ENCODE measurements at places on chromosomes 5 and 9.

DNA sequence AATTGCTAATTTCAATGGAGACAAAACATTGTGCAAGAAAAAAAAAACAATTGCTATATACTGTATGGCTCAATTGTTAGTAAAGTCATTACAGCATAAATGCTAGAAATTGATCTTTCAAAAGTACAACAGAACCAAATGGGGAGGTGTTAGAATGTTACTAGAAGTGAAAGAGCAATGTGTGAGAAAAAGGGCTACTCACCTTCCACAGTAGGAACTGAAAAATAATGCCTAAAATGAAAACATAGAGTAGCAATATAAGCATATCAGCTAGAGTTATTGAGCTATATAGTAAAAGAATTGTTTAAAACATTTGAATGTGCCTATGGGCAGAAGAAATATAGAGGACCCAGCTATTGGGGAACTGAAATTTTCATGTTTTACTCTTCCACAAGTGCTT is 10.9 kb upstream of the RXFP3 start:
- DNase-seq = no peak

DNA sequence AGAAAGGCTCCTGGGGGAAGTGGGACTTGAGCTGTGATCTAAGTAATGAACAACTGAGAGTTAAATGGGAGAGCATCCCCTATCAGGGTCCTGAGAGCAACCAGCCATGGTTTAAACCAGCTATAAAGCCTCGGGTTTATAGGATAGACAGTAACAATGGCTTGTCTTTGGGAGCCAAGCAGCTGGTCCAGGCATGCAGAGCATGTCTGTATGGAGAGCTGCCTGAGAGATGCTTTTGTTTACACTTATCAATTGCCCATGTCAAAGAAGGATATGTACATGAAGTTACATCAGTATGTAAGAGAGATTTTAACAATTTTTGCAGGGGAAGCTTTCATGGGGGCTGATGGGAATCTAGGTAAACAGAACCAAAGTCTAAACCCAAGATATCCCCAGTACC is 4.4 kb downstream of the TGFBI start:
- no peak for DNase-seq

DNA sequence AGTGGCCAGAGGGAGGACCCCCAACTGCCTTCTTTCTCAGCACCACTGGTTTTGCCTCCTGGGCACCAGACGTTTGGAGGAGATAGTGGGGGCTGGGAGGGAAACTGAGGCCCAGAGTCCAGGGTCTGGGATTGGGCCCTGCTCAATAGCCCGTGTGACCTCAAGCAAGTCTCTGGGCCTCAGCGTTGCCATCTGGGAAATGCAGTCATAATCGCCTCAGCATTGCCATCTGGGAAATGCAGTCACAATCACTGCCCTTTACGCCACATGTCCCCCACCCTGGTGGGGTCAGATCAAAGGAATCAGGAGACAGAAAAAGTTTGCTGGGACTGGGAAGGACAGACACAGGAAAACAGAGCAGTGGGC is 1.6 kb downstream of the SH2D3C start:
- DNase-seq = no peak

GRCh38 chr5:1222147-1222546 is 3.0 kb upstream of the SLC6A18 start:
- DNase-seq = no peak

DNA sequence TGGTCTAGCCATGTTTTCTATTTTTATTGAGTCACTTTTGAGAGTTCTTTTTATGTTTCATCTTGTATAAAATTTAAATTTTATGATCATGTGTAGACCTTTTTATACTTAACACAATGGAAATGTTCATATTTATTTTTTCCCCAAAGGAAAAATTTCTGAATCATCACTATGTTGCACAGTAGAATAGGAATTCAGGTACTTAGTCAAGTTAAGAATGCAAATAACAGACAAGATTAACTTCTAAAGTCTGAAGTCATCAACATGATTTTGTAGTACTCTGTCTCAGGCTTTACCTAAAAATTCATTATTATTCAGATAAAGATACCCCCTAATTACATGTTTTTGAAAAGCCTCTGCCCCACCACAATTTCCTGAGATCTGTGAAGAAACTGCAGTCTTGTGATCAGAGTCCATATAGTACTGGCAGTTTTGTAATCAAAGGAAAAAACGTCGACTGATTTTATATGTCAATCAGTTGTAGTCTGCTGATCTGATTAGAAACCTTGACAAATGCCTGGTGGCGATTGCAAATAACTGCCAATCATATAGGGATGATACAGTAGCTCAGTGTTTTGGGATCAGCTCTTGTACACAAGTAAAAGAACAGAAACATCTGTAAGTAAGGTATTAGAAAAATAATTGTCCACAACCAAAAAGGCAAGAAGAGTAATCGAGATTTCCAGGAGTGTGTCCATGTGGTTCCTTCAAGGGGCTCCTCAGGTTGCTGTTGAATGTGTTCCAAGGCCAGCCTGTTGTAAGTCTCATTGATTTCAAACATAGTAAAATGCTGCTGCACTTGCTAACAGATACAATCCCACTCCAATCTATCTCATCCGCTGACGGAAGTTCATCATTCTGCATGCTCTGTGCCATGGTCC is 352.4 kb downstream of the ARRDC3 start:
- DNase-seq = peak; percentile 50

- no peak for DNase-seq
These were observed 244.9 kb downstream of the GABRB2 start for GRCh38 chr5:161301586-161301985.

DNA sequence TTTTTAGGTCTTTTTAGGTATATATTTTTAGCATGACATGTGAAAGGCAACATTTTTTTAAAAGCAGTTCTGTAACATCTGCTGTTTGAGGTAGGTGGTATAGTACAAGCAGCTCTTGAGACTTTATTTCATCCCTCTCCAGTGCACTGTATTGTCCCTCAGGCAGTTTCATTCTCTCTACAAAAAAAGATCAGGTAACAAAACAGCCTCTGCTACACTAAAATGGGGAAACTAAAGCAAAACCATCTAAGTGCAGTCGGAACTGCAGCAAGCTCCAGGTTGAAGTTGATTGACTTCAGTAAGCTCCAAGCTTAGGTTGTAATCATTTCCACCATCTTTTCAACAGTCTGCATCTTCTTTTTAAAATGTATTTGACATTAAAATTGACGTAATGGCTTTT is 195.6 kb downstream of the DEPDC1B start:
- no peak for DNase-seq

DNA sequence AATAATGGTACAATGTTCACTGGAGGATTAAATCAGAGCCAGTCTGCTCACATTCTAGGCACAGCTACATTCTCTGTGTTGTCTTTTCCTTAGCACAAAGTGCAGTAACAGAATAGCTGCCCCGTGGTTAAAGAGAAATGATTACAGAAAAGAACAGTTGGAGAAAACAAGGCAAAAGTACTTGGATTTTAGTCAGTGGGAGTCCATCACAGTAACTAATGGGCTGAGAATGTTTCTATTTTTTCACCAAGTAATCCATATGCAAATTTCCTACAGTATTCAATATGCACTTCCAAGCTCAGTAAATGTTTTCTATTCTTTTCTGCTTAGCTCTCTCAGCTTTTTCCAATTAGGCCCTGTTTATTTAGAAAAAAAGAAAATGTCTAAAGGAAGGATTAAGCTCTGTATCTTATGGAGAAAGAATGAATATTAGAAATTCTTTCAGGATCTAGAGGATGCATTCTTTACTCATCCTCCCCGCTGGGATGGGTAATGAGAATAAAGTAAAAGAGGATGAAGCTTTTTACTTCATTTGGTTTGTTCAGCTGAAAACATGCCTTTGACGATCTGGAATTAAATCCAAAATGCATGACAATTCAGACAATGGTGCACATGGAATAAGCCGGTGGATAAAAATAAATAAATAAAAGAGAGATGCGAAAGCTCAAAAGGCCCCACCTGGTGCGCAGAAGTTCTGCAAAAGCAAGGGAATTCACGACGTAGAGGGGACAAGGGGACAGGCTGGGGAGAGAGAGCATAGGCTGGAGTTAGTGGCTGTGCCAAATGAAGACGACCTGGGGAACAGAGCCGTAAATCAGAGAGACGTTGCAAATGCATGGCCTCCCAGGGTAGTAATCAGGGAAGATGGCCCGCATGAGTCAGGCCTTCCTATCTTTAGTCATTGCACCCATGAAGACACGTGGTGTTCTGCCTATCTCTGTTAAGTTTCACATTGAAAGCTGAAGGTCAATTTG is 345.2 kb downstream of the GLIS3 start:
- peak; percentile 85 for DNase-seq

GRCh38 chr9:90012949-90013348 is 408.1 kb downstream of the GADD45G start:
- peak; percentile 58 for DNase-seq

DNA sequence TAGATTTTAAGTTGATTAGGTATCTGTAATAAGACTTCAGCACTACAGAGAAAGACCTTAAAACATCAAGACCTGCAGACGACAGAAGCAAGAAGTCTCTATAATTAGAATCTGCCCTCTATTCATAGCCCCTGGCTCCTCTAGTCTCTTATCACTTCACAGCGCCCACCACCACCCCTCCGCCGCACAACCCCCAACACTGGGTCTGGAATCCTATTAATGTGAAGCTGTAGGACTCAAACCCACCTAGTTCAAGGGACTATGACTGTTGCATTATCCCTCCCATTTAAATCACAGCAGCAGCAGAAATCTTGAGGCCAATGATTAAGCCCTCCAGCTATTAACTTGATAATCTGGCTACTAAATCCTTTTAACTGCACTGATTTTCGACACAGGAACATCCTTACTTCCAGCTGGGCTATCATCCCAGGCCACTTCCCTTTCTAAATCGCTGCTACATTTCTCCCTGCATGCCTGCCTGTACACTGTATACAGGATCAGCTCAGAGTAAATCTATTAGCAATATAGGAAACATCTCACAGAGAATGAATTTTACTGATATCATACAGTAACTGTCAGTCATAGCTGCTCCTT is 159.5 kb upstream of the GRAMD2B start:
- no peak for DNase-seq

DNA sequence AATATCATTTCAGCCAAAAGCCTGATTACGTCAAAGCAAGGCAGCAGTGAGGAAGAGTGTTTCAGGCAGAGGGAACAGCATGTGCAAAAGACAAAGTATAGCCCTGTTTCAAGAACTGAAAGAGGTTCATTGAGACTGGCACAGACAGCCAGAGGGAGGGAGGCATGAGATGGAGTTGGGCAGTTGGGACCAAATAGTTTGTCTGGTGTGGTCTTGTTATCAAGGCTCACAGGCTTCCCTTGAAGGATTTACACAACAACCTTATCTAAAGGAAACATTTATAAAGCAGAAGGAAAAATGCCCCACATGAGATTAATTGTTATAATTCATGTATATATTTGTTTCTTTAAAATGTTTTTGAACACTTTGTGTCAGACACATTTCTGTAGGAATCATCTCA is 253.3 kb downstream of the DMAC1 start:
- no peak for DNase-seq

- peak; percentile 56 for DNase-seq
These were observed 835 bp downstream of the MCIDAS start for GRCh38 chr5:55226027-55226933.

DNA sequence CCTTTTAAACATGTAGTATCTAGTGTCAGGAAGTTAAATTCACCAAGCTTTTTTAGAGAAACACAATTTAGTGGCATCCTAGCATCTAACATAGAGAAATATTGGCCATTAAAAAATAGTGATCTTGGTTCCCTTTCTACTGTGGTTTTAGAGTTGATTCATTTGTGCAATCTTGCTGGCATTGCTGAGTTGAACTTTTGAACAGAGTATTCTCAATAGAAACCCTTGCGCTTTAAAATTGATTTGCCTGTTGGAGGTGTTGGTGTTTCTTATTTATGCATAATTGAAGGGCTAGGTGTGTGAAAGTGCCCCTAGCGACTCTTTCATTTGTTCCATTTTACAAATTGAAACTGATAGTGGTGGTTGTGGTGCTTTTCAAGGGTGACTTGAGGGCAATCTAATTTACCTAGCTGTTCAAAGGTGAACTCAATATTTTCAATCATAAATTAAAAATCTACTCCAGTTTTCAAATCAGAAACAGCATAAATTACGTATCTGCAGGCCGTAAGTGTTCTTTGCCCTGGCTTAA is 73.0 kb upstream of the MPDZ start:
- DNase-seq = no peak

DNA sequence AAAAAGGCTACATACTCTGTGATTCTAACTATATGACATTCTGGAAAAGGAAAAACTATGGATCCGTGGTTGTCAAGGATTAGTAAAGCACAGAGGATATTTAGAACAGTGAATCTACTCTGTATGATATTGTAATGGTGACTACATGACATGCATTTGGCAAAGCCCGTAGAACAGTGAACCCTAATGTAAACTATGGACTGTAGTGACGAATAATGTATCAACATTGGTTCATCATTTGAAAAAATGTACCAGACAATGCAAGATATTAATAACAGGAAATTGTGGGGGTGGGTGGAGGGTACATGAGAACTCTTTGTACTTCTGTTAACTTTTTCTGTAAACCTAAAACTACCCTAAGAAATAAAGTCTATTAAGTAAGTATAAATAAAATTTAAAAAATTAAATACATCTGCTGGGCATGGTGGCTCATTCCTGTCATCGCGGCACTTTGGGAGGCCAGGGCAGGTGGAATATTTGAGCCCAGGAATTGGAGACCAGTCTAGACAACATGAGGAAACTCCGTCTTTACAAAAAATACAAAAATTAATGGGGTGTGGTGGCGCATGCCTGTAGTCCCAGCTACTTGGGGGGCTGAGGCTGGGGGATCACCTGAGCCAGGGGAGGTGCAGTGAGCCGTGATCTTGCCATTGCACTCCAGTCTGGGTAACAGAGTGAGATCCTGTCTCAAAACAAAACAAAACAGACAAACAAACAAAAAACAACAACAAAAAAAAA is 101.7 kb upstream of the TBC1D2 start:
- no peak for DNase-seq

- no peak for DNase-seq
These were observed 16.4 kb downstream of the CSF1R start for GRCh38 chr5:150069672-150070627.

- no peak for DNase-seq
These were observed 146.5 kb upstream of the IRX4 start for GRCh38 chr5:2029206-2029605.

GRCh38 chr5:100697970-100698369 is 162.8 kb downstream of the FAM174A start:
- DNase-seq = no peak

GRCh38 chr9:129290606-129291005 is 112.5 kb upstream of the IER5L start:
- no peak for DNase-seq

DNA sequence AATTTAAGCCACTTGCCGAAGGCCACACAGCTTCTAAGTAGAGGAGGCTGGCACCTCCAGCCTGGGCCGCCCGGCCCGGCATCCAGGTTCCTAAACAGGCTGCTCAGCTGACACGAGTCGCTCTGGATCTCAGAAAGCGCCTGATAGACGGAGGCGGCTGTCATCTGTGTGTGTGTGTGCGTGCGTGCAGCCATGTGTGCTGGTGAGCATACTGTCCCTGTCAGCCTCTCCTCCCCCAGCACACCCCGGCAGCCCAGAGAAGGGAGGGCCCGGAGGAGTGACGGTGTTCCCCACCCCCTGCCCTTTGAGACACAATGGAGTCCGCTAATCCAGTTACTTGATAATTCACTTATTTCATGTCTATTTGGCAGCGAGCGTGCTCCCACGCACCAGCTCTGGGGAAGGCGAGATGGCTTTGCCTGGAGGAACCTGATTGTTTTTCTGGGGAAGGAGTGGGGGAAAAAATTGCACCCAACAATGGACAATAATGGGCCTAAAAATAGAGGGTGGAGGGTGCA is 20.0 kb downstream of the NTNG2 start:
- peak; percentile 34 for DNase-seq

- DNase-seq = no peak
These were observed 75.6 kb downstream of the ARHGEF28 start for GRCh38 chr5:73701566-73701965.

GRCh38 chr9:96852676-96853075 is 1.6 kb downstream of the ZNF782 start:
- DNase-seq = no peak

GRCh38 chr5:138243794-138244193 is 30.6 kb downstream of the GFRA3 start:
- DNase-seq = no peak
